CD8-positive, alpha-beta T cell (primary cell): ENCODE measurements at places on chromosomes 7 and 10.

DNA sequence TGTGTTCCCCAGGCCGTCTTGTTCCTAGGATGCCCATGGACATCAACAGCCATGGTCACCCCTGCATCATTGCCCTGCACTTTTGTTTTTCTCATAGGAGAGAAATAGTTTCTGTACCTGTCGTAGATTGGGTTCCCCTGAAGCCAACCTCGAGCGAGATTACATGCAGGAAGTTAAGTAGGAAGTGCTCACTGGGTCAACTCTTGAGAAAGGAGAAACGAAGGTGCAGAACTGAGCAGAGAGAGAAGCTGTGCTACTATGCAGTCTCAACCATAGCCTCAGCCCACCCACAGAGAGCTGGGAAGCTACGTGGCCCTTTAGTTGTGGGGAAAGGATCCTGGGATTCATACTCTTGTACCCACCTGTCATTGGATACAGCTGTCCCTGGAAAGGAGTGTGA lies 165.2 kb downstream of the HERPUD2 start:
- DNase-seq, result no peak

GRCh38 chr10:88557658-88558057 lies 25.5 kb downstream of the RNLS start:
- no peak for DNase-seq

DNA sequence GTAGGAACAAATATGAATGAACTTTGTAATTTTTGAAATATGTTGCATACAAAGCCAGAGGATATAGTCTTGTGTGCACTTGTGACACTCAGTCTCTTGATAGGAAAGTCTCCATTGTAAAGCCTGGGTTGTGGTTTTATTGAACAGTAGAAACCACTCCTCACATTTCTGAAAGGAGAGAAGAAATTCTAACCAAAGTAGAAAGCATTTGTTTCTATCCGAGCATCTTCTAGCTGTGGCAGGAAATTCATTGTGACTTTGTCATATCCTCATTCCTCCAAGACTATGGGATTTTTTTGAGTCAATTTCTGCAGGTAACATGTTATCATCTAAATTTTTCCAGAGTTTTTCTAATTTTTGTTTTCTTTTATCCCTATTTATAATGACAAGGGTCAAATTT lies 55.5 kb upstream of the NCF1 start:
- DNase-seq, result no peak

- DNase-seq, result no peak
Measured at GRCh38 chr10:116774728-116775151, 32.4 kb upstream of the HSPA12A start.

GRCh38 chr10:82850191-82850590 lies 975.2 kb downstream of the NRG3 start:
- DNase-seq, result no peak

DNA sequence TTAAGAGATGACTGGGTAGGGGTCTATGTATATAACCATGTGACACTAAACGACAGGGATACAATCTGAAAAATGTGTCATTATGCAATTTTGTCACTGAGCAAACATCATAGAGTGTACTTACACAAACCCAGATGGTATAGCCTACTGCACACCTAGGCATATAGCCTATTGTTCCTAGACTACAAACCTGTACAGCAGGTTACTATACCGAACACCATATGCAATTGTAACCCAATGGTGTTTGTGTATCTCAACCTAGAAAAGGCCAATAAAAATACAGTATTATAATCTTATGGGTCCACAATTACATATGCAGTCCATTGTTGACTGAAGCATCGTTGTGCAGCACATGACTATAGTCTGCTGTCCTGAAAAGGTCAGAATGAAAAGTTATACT lies 22.9 kb downstream of the STRIP2 start:
- no peak for DNase-seq

- DNase-seq, result no peak
Measured at GRCh38 chr7:7051206-7051877, 131.0 kb upstream of the C1GALT1 start.

GRCh38 chr7:3307435-3307834 lies 6.4 kb downstream of the SDK1 start:
- DNase-seq, result no peak

GRCh38 chr7:41540601-41541000 lies 162.3 kb downstream of the INHBA start:
- DNase-seq, result no peak

GRCh38 chr10:35940141-35941041 lies 298.3 kb upstream of the FZD8 start:
- DNase-seq, result no peak

GRCh38 chr10:21502348-21502740 lies 23.1 kb downstream of the SKIDA1 start:
- DNase-seq, result no peak

DNA sequence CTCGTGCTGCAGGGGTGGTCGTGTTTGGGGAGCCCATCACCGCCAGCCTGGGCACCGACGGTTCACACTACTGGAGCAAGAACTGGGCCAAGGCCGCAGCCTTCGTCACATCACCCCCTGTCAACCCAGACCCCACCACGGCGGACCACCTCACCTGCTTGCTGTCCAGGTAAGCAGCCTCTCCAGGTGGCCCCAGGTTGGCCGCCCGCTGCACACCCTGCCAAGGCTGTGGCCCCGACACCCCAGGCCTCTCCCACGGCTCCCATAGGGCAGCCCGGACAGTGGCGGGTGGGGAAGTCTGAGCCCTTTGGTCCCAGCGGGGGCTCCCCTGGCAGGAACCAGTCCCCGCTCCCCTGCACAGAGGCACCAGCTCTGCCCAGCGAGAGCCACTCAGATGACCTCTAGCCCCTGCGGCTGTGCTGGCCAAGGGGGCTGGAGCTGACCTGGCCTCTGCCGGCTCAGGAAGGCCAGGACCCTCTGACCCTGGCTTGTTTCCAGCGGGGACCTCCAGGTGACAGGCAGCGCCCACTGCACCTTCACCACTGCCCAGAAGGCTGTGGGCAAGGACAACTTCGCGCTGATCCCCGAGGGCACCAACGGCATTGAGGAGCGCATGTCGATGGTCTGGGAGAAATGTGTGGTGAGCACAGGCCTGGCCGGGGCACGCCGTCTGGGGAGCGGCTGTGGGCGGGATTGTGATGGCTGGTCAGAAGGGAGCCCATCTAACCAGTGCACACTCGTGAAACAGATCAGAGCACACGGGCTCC lies 13.8 kb downstream of the DPYSL4 start:
- DNase-seq, result no peak

- no peak for DNase-seq
Measured at GRCh38 chr7:37984750-37985390, 64.4 kb downstream of the EPDR1 start.

GRCh38 chr10:48429309-48429708 lies 122.8 kb downstream of the MAPK8 start:
- DNase-seq, result no peak

DNA sequence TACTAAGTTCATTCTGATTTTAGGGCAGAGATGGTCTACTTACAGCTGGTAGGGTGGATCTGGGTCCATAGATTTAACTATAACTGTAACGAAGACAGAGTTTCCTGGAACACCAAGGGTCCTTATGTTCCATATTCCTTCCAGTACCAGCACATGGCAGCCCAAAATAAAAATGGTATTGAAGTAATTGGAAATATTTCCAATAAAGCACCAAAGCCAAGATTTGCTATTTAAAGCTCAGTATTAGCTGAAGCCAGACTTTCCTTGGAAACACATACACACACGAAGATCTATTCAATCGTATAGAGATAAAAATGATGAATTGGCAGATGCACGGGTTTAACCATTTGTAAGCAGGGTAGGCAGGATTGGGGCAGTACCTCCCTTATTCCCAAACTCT lies 289.1 kb upstream of the SORCS1 start:
- no peak for DNase-seq

GRCh38 chr7:101121991-101122932 lies 4.6 kb upstream of the SERPINE1 start:
- DNase-seq, result no peak

DNA sequence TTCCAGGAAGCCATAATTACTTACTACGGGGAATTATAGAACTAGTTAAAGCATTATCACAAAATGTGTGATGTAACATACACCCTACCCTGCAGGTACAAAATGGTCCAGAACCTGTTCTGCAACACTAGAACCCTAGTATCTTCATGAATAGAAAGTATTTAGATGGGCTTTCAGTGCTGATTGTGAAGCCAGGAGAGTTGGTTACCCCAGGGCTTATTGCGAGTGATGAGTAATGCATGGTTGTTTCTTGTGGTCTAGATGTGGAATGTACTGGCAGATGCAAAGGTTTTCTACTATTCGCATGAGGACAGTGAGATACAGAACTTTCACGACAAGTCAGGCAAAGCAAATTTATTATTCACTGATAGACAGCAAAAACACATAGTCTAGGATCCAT lies 33.6 kb upstream of the AGR3 start:
- no peak for DNase-seq

GRCh38 chr7:47677664-47678063 lies 95.8 kb upstream of the TNS3 start:
- no peak for DNase-seq

DNA sequence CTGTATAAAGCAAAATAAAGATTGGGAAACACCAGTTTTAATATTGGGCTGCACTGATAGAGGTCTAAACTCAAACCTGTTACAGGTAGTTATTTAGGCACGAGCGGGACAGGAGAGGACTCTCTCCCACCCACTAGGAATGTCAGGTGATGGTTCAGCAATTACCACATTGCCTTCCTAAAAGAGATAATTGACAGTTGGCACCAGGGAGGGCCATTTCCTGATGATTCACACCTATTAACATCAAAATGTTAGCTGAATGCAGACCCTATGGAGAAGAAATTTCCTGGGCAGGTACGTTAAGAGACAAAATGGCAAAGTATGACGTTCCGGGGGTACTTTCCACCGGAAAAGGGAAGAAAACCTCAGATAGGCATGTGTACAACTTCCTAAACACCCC lies 272.6 kb downstream of the SDHAF3 start:
- no peak for DNase-seq

DNA sequence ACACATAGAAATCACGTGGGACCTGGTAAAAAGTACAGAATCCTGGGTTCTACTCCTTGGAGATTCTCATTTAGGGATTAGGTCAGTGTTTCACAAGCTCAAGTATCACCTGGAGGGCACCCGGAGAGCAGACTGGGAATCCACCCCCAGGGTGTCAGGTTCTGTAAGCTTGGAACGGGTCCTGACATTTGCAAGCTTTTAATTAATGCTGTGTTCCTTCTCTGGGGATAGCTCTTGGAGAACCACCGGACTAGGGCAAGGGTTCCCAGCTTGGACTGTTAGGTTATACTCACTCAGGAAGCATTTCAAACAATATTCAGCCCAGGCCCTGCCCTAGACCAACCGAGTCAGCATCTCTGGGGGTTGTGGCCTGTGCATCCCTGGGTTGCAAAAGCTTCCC lies 23.0 kb downstream of the TCF7L2 start:
- DNase-seq, result no peak

GRCh38 chr7:88307412-88307811 lies 718 bp upstream of the STEAP4 start:
- no peak for DNase-seq

- DNase-seq, result peak; percentile 57
Measured at GRCh38 chr10:69089638-69090599, 2.0 kb downstream of the SRGN start.

- DNase-seq, result no peak
Measured at GRCh38 chr10:113004069-113004618, 54.1 kb downstream of the TCF7L2 start.

- DNase-seq, result no peak
Measured at GRCh38 chr7:22150221-22150620, 204.5 kb upstream of the CDCA7L start.

DNA sequence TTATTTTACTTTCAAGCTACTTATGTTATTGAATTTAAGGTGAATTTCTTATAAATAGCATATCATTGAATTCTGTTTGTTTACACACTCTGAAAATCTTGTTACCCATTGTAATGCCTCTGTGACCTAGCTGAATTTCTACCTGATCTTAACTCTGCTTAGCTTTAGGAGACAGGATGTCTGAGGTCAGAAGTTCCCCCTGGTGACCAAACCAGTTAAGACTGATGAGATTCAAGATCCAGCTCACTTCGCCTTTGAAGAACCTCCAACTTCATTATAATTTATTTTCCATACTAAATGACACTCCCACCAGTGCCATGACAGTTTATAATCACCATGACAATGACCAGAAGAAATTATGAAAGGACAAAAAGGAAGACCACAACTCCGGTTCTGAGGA lies 213.4 kb upstream of the CDC14C start:
- DNase-seq, result no peak

- no peak for DNase-seq
Measured at GRCh38 chr7:28169230-28169629, 11.4 kb downstream of the JAZF1 start.

DNA sequence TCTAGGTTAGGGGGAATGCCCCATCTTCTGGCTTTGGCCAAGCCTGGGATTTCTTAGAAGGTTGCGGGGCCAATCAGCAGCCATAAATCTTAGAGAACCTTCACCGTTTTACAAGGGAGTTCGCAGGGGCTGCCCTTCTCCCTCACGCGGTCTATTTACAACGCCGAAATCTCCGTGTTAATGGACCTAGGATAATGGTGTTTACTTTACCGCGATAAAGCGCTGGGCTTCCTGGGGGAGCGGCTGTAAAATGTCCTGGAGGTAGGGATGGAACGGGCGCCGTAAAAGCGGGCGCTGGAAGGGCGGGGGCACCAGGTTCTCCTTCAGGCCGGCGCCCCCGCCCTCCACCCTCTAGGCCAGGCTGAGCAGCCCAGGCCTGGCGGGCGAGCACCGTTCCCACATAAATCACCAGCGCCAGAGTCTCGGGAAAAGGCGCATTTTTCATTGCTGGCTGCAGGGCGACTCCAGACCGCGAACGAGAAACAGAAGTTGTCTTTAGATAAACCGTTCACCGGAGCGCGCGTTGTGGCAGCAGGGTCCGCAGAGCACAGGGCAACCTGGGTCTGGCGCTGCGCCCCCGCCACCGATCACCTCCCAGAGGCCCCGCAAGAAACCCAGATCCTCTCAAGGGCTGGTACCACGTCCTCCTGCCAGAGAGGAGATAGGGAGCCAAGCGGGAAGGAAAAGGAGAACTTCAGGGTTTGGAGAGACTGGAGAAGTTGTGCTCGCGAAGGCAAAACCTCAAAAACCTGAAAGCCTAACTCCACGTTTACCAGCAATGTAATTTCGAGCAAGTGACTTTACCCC lies 12.5 kb upstream of the NKX2-3 start:
- no peak for DNase-seq

- DNase-seq, result no peak
Measured at GRCh38 chr10:79320820-79321493, 26.3 kb upstream of the PPIF start.
